ENCODE measurements at places on chromosomes 16 and 17.
A peak's percentile ranks its signal among the peaks of the same experiment; 100 is the strongest.

DNA sequence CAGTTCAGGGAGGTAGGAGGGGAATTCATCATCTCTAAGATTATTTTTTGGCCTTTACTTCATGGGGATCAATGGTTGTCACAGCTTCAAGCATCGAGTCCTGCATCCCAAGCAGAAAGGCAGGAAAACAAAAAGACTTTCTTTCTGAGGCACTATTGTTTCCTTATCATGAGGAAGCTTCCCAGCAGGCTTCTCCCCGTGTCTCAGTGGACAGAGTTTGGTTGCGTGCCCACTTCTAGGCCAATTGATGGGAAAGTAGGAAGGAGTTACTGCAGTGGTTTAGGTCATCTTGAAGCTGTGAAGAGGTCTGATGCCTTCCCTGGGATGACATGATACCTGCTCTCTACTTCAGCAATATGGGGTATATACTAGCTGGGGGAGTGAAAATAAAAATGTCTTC lies 175.3 kb upstream of the CDH13 start:
- no peak for DNase-seq

- no peak for DNase-seq
These were observed 3.9 kb upstream of the LPO start for GRCh38 chr17:58234512-58234911.

DNA sequence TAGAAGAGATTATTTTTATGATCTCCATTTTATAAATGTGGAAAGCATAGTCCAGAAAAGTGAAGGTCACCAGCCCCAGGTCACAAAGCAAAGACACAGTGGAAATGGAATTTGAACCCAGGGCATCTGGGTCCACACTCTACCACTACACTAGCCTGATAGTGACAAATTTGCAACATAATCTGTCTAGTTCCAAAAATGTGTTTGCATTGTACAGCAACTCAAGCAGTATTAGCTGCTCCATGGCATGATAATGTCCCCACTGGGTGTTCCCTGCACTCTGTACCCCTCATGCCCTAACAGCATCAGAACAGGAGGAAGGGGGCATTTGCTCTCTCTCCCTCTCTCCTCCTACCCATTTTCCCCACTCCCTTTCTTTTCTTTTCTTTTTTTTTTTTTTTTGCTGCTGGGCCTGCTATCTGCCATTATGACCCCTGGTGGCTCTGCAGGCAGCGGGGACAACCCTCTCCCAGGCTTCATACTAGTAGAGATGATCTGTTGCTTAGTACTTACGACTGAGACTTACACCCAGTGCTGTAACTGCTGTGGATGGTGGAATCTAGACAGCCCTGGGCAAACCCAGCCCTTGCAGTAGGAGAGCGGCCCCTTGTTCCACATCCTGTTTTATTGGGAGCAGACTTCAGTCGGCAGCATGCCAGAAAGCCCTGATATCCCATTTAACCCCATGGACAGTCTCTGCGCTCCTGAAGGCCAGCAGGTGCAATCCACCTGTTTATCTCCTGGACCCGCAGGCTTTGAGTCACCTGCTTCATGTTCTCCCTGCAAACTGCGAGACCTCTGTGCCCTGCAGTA lies 306.3 kb downstream of the SOX9 start:
- DNase-seq: no peak

DNA sequence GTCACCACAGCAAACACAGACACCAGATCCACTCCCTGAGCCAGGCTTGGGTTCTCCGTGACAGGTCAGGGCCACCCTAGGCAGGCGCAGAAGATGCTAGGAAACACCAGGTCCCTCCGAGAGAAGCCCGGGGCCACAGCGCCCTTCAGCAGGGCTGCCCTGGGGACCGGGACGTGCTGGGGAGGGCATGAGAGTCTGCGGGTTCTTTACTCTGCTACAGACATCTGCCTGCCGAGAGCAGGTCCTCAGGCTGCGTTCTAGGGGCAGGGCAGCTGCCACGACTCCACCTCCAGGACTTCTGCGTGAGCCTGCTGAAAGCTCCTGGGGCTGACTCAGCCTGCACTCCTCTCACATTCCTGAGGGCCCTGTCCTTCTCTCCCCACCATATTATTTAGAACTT lies 11.4 kb downstream of the MYLK3 start:
- DNase-seq: no peak

DNA sequence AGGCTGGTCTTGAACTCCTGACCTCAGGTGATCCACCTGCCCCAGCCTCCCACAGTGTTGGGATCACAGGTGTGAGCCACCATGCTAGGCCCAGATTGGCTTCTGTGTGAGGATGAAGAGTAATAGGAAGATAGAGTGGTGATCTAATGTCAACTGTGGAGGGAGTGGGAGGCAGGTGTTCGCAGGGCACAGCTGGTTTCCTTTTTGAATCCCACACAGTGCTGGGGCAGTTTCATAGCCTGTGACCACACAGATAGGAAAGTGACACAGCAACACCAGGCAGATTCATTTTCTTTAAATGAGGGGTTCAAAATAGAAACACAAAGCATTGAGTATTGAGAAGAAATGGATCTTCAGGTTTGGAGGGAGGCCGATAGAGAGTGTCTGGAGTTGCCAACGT lies 540.3 kb downstream of the WWOX start:
- DNase-seq: no peak

- no peak for DNase-seq
These were observed 1.6 kb downstream of the GFER start for GRCh38 chr16:1985466-1986150.

GRCh38 chr17:50626037-50626574 lies 8.6 kb upstream of the ABCC3 start:
- DNase-seq: peak; percentile 72

All from fibroblast of upper back skin (primary cell).